Activated naive CD4-positive, alpha-beta T cell treated with Interleukin-2 at 50 U/mL for 16 hours (primary cell): ENCODE measurements at places on chromosomes 2 and 18.
A peak's percentile ranks its signal among the peaks of the same experiment; 100 is the strongest.

DNA sequence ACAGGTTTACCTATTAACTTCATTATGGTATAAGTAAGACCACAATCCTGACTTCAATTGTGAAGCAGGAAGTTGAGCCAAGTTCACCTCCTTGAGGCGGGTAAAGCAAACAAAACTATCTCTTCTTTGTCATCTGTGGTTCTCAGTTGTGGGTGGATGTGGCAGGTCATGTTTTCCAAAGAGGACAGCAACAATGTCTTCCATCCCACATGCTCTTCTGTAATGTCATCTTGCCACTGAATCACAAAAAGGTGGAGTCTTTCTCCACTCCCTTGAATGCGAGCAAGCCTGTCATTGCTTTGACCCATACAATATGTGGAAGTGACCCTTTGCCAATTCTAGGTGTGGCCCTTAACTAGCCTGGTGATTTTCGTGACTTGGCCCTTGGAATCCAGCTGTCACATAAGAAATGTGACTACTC is 98.7 kb downstream of the GRB14 start:
- no peak for DNase-seq

DNA sequence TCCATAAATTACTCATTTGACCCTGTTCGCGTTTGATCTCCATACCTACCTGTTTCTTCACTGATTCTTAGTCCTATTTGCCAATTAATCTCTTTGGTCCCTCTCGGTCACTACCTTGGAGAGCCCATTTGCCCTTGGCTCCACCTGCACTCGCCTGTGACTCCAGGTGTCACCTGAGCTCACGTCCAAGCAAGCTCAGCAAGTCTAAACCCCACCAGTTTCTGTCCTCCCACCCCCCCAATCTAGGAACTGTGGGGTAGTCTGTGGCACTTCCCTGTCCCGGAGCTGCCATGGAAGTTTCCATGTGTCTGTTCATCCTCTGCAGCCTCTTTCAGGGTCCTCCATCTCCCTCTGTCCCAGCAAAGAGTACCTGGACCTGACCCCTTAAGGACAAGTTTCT is 68.1 kb upstream of the BCL2L11 start:
- DNase-seq = no peak

GRCh38 chr2:15177103-15177502 is 384.0 kb downstream of the NBAS start:
- peak; percentile 75 for DNase-seq

GRCh38 chr2:42337356-42337820 is 23.6 kb downstream of the COX7A2L start:
- no peak for DNase-seq

DNA sequence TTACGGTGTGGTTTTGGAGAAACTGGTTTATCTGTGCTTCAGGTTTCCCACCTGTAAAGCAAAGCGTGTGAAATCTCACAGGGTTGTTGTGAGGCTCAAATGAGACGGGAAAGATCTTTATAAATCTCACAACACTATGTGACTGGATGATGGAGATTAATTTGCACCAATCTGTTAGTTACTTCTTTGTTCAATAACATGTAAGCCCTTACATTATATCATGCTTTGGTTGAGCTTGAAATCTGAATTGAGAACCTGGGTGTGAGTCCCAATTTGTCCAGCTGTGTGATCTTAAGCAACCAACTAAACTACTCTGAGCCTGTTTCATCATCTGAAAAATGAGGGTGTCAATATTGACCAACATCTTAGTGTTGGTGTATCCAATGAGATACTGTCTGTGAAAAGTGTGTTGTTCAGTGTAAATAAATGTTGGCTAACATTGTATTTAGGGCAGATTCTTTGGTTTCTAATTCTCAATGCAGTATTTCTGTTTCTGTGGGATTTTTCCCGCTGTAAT is 741 bp upstream of the GCKR start:
- DNase-seq = no peak

- DNase-seq = peak; percentile 62
These were observed 71.5 kb downstream of the CDC42EP3 start for GRCh38 chr2:37599688-37600525.

DNA sequence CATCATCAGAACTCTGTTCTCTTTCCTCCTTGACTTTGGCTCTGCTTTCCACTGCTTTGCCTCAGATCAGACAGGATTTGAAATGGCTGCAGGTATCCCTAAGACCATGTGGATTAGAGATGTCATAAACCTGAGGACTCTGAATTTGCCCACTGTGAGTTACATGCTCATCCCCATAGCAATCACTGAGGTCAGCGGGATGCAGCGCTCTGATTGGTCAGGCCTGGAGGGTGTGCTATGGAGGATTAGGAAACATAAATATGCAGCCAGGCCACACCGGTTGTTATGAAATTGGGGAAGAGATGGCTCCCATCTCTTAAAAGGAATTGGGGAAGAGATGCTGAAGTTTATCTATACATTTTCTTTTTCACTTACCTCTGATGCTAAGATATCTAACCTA is 73.7 kb upstream of the DNAJC10 start:
- peak; percentile 14 for DNase-seq

- no peak for DNase-seq
These were observed 39.2 kb downstream of the EPAS1 start for GRCh38 chr2:46336283-46336959.

DNA sequence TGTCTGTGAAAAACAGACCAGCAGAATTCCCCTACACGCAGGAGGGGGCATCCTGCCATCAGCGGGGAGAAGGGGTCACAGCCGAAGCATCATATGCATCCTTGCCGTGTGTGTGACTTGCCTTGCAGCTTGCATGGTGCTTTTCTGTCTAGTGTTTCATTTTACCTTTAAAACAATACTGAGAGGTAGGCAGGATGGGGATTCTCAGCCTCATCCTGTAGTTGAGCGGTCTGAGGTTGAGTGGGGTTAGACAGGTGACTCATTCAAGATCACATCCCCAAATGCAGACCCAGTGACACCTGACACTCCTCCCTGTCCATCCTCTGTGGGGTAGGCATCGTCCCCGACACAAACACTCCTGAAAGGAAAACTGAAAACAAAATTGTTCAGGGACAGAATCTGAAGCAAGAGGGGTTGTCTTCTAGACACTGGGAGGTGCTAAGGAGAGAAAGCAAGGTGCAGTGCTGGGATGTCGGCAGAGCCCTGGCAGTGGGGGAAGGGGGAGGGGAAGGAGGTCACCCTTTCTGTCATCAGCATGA is 7.9 kb downstream of the ARL4C start:
- DNase-seq = peak; percentile 66

DNA sequence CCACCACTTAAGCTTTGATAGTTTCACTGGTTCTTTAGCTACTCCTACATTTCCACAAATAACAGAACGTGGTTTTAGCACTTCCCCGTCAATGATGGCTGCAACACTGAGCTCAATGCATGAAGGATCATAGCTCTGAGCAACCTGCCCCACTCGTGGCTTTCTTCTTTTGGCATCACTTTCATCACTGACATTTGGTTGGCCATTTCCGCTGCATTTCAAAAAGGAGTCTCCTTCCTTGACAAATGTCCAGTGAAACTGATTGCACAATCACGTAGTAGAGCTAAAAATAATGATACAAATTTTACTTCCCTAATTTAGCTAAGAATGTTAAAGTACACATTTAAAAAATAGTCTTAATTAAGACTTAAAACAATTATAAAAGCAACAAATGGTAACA is 205.2 kb upstream of the HDAC4 start:
- DNase-seq = no peak

GRCh38 chr2:80255918-80256781 is 48.4 kb downstream of the LRRTM1 start:
- DNase-seq = no peak

DNA sequence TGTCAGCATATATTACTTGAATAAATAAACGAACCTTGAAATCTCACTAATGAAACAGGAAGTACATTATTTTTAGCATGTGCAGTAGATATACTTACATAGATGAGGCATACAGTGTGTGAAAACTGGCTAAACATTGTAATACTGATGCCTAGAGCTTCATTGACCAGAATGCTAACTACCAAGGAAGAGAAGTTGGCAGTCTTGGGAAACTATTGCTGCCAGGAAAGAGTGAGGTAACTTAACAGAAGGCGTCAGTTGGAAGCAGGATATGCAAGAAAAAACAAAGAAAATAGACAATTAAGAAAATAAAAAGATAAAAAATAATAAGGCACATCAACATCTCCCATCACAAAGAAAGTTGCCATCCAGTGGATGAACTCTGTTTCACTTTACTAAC is 963.0 kb downstream of the TDRD15 start:
- no peak for DNase-seq

- DNase-seq = no peak
These were observed 15.6 kb upstream of the RMND5A start for GRCh38 chr2:86704459-86704971.

DNA sequence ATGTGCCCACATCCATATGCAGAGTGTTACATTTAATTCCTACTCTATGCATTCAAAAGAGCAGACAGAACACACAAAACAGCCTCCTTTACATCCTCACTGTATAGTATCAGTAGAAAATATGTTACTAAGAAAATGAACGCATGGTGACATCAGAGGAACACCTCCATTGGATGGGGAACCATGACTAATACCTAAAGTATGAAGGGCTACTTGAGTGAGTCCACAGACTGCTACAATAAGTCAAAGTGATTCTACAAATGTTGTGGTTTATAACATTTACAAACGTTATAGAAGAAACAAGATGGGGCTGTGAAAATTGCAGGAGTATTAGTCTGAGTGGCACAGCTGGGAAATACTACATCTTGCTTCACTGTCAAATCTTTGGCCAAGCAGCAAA is 1830.9 kb upstream of the PIK3C3 start:
- no peak for DNase-seq

DNA sequence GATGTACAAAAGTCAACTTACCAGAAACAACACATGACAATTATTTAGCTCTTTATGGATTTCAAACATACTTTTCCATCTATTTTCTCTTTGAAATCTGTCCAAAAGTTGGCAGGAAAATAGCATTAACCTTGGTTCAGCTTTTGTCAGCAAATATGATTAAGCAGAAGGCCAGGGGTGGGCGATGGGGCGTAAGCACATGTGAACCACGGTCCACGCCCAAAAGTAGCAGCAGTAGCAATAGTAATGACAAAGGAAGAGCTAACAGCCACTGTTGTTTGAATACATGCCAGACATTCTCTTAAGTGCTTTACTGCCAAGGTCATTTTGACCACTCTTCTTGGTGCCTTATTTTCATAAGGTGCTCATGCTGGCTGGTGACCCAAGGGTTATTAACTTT is 73.5 kb downstream of the ANTXR1 start:
- no peak for DNase-seq

- DNase-seq = no peak
These were observed 13.9 kb upstream of the SUCLG1 start for GRCh38 chr2:84472856-84473565.

GRCh38 chr2:105652014-105652796 is 92.5 kb upstream of the NCK2 start:
- no peak for DNase-seq

DNA sequence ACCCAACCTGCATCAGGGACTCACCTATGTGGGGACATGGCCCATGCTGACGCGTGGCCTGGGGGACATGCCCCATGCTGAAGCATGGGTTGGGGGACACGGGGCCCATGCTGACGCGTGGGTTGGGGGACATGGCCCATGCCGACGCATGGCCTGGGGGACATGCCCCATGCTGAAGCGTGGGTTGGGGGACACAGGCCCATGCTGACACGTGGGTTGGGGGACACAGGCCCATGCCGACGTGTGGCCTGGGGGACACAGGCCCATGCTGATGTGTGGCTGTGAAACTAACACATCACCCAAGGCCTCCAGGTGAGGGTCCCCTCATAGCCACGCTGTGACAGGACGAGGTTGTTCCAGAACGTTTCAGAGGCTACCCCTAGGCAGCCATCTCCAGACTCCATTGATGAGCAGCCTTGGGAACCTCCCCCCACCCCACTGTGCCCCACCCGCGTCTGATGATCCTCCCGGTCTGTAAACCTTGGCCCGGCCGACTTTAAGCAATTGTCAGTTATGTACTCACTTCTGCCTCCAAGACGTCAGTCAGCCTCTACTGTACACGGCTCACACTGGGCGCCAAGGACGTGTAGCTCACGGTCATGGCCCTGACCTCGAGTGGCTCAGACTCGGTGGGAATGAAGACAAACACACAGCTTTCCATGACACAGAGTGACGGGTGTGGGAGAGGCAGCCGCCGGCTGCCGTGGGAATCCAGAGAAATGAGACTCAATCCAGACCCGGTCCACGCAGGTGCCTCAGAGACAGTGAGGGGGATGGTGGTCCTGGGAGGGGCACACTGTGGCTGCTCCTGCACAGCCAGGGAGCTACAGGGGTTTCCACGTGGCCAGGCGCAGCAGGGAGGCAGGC is 50.2 kb upstream of the SLC66A3 start:
- no peak for DNase-seq

DNA sequence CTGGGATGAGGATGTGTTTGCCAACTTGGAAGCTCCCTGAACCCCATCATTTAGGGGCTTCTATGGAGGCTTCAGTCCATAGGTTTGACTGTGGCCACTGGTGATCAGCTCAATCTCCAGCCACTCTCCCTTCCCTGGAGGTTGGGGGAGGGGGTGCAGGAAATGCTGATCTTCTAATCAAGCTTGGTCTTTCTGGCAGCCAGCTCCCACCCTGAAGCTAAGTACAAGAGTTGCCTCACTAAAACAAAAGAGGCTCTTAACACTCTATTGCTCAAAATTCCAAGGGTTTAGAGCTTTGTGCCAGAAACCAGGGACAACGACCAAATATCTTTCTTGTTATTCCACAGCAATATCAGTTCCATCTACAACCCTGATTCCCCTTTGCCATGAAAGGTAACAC is 19.4 kb upstream of the MPPE1 start:
- DNase-seq = no peak

- no peak for DNase-seq
These were observed 3.4 kb downstream of the FZD7 start for GRCh38 chr2:202037086-202037485.

- no peak for DNase-seq
These were observed 138.6 kb downstream of the TPO start for GRCh38 chr2:1551905-1552304.

DNA sequence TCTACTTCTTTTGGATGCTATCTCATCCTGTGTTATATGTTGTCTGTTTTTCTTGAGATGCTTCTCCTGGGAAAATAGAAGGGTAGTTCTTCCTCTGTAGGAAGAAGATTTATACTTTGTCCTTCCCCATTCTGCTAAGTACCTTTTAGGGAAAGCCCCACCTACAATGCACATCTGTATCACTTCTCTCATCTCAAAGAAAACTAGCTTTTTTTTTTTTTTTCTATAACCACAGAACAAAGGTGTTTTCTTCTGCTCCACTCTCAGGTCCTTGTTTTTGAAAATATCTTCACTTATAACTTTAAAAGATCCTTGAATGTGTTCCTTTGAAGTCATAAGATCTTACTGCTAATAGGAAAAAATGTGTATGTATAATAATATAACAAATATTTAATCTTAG is 30.8 kb downstream of the CCDC150 start:
- DNase-seq = no peak
